ENCODE measurements at places on chromosomes 13 and 19.

DNA sequence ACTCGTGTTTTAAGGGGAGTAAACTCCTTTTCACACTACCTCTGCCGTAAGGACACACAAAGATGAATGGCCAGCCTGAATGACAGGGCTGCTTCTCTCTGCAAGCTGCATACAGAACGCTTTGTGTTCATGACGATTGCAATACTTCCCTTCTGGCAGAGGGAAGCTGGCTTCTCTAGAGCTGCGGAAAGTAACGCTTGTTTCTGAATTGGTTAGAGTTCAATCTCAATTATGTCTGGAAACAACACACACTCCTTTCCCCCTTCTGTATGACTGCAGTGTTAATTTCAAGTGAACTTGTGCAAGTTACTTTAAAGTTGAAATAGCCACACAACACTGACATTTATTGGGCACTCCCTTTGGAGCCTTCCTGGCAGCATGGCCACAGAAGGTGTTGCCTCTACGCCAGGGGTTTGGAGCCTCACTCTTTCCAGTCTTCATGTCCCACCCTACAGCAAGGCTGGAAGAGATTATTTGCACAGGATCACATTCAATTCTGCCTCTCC lies 242.6 kb downstream of the NDFIP2 start:
- no peak for DNase-seq

GRCh38 chr13:109567315-109567714 lies 219.1 kb downstream of the IRS2 start:
- DNase-seq, result no peak

DNA sequence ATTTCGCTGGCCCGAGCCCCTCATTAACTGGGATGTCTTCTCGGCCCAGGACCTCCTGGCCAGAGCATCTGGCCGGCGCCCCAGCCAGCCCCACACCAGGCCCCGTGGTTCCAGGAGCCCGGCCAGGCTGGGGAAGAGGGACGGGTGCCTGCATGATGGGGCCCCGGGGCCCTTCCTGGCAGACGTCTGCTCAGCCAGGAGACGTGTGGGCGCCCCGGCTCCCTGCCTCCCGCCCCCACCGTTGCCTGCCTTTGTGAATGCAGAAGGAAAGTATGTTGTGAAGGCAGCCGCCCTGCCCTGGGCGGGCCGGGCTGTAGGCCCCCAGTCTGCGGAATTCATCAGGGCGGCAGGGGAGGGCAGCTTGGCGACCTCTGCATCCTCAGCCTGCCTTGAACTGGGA lies 4.4 kb upstream of the COMP start:
- no peak for DNase-seq

DNA sequence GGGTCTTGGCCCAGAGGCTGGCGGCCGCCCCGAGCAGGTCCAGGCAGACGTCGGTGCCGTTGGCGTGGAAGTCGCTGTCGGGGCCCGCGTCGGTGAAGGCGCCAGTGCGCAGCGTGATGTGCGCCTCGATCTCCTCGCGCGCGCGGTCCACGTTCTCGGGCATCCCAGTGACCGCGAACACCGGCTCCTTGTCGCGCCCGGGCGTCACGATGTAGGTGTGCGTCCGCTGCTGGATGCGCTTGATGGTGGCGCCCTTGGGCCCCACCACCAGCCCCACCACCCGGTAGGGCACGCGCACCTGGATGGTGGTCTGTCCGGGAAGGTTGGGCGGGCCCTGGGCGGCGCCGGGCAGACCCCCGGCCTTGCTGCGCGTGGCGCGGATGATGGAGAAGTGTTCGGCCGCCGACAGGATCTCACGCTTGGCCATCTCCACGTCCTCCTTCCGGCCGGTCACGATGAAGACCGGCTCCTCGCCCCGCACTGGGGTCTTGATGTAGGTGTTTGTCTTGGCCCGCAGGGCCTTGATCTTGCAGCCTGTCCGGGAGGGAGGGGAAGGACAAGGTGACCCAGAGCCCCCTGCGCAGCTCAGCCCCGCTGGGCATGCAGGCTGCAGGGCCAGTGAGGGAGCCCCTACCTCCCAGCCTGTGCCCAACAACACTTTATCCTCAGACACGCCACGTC lies 11.6 kb downstream of the MEX3D start:
- DNase-seq, result no peak

DNA sequence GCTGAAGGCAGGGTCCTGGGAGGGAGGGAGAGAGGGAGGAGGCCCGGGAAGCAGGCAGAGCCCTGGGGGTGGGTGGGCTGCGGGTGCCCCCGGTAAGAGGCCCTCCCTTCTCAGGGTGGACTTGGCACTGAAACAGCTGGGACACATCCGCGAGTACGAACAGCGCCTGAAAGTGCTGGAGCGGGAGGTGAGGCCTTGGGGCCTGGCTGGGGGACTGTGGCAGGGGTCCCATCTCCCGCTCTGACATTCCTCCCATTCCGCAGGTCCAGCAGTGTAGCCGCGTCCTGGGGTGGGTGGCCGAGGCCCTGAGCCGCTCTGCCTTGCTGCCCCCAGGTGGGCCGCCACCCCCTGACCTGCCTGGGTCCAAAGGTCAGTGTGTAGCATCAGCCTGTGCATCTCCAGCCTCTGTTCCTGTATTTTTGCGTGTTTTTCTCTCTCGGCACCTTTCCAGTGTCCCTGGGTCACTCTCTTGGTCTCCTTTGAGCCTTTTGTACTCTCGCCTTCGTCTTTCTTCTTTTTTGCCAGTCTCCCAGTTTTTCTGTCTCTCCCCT lies 53.4 kb downstream of the TRPM4 start:
- no peak for DNase-seq

Data from GM19239 (cell line).